Left lung (tissue), 14 donors: ENCODE measurements at places on chromosomes 6 and 20. TPM values are rescaled to one million over a fixed set of nuclear protein-coding genes. Genes with fewer than 3 reads are reported as not detected.

The ARMC12 gene
- total RNA-seq, result 0.90 TPM

The AGER gene
- 221 TPM for total RNA-seq

The SPATS1 gene
- not detected for total RNA-seq

The TSPO2 gene
- total RNA-seq, result not detected

DNA sequence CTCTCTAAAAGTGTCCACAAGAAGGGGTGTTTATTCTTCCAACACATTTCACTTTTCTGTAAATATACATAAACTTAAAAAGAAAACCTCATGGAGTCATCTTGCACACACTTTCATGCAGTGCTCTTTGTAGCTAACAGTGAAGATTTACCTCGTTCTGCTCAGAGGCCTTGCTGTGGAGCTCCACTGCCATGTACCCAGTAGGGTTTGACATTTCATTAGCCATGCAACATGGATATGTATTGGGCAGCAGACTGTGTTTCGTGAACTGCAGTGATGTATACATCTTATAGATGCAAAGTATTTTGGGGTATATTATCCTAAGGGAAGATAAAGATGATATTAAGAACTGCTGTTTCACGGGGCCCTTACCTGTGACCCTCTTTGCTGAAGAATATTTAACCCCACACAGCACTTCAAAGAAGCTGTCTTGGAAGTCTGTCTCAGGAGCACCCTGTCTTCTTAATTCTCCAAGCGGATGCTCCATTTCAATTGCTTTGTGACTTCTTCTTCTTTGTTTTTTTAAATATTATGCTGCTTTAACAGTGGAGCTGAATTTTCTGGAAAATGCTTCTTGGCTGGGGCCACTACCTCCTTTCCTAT is 17.9 kb downstream of the IRF4 start:
- H3K27me3 ChIP-seq, result peaks cover 17% of the 10 kb centered on the region
- no peak for DNase-seq

DNA sequence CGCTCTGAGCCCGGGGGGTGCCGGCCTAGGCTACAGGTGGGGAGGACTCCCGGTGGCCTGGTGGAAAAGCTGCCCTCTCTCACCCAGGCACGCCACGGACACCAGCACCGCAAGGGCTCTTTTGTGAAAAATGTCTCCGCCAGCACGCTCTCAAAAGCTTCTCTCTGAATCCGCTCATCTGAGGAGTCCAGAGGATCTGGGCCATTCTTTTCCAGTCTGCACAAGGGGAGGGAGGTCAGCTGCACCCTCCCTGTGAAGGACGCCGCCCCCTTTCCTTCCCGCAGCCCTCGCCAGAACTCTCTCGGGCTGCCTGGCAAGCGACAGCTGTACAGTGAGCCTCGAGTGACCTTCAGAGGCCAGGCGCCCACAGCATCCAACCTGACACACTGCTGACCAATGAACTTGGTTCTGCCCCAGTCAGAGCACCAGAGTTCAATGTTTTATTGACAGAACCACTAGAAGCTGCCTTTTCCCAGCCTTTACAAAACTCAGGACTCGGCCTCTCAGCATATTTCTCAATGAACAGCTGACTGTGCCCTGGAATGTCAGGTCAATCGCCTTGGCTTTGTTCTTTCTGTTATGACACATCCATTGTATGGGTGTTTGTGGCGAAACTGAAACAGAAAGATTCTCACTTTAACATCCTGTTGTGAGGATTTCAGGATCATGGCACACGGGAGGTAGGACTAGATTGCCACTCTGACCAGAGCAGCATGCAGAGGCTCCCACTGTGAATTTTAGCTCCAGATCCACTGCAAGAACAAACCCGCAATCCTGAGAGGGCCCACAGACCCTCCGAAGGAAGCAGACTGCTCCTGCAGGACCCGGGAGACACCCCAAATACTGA is 26.7 kb downstream of the SERPINB9 start:
- H3K27me3 ChIP-seq, result no peaks in the 10 kb centered on the region
- peaks cover 8% of the 10 kb centered on the region for H3K4me1 ChIP-seq
- H3K27ac ChIP-seq, result peak overlapping the region; percentile 88
- H3K36me3 ChIP-seq, result no peaks in the 10 kb centered on the region

- DNase-seq, result no peak
- H3K4me1 ChIP-seq, result peaks cover 12% of the 10 kb centered on the region
- H3K27me3 ChIP-seq, result no peaks in the 10 kb centered on the region
- no peak overlapping the region for H3K27ac ChIP-seq
- no peak overlapping the region for H3K4me3 ChIP-seq
Observed at GRCh38 chr20:40957265-40957760, 71.3 kb upstream of the TOP1 start.

DNA sequence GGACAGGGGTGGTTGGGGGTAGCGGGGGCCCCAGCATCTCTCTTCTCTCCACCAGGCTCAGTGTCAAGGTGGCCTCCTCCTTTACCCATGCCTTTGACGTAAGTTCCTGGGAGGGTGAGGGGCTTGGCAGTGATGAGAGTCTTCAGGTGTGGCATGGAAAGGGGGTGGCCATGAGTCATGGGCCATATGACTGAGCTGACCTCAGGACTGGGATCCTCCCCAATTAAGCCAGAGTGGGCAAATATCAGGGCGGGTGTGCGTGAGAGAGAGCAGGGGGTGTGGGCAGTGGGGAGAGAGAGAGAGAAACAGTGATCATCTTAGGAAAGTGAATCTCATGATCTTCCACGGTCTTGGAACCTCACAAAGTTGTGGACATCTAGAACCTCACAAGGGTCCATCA is 8.2 kb upstream of the BPIFB4 start:
- H3K36me3 ChIP-seq, result no peaks in the 10 kb centered on the region
- DNase-seq, result no peak
- no peaks in the 10 kb centered on the region for H3K27me3 ChIP-seq
- H3K4me1 ChIP-seq, result no peaks in the 10 kb centered on the region

DNA sequence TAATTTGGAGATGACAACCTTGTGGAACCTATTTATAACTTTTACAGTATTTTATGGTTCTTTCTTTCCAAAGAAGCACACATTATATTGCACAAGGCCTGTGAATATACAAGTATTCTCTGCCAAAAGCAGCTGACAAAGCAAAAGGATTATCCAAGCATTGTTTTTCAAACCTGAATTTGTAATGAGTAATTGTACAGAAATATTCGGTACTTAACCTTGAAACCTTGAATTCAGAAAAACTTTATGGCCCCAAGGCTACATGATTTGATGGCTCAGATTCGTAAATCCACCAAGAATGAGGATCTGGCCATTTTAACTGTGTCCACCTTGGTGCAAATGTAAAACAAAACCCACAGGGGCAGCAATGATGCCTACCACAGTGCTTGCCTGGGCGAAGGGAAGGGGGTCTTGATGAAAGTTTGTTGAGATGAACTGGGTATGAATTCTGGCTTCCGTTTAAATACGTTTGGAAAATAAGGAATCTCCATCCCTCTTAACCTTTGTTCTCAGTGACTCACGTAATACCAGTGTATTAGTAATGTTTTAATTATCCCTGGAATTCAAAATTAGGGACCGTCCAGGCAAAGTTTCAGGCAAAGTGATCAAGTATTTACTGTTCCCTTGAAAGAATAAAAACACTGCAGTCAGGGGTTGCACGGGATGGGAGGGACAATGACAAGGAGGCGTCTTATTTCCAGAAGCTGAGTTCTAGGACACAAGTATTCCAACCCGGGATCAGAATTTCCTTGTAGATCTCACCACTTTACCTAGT is 2.7 kb upstream of the RBM24 start:
- peaks cover 57% of the 10 kb centered on the region for H3K27me3 ChIP-seq
- no peak overlapping the region for H3K27ac ChIP-seq
- H3K36me3 ChIP-seq, result no peaks in the 10 kb centered on the region
- H3K4me3 ChIP-seq, result no peak overlapping the region

DNA sequence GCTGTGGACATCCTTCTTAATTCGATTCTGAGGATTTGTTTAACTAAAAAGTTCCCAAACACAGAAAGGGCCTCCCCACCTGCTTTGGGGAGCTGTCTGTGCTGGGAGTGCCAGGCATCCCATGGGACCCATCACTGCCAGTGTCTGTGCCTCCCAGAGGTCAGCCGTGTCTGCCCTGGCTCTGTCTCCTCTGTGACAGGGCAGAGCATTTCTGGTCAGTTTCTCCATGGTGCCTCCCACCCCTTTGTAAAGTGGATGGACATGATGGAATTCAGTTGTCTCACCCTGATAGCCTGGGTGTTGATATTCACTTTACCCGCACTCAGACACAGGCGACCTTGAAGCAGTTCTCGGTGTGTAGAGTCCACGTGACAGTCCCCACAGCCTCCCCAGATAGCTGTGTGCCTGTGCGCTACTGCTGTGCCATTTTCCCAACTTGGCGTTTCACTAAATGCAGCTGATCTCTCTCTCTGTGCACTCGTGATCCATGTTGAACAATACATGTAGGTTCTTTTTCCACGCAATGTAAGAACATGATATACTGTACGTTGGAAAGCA is 70.5 kb downstream of the CDS2 start:
- no peak for DNase-seq
- no peaks in the 10 kb centered on the region for H3K4me1 ChIP-seq
- H3K4me3 ChIP-seq, result no peak overlapping the region
- no peaks in the 10 kb centered on the region for H3K27me3 ChIP-seq
- H3K27ac ChIP-seq, result no peak overlapping the region

DNA sequence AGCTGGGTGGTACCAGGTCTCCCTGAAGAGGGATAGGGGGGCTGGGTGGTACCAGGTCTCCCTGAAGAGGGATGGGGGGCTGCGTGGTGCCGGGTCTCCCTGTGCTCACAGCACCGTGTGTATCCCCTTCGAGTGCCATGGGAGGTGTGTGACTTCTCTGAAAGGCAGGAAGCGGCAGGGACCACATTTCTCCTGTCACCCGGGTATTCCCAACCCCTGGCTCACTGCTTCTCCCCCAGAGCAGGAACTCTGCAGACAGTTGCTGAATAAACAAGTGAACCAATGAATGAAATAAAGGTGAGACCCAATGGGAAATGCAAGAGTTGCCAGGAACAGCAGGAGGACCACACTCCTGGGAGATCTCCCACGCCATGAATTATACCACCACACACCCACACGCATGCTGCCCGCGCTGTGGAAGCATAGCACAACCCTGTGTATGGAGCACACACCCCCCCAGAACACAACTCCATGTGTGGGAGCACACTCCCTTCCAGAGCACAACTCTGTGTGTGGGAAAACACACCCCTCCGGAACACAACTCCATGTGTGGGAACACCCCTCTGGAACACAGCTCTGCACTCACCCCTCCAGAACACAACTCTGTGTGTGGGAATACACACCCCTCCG is 50.7 kb downstream of the RNASET2 start:
- no peak overlapping the region for H3K27ac ChIP-seq
- H3K36me3 ChIP-seq, result no peaks in the 10 kb centered on the region
- H3K27me3 ChIP-seq, result no peaks in the 10 kb centered on the region
- no peak for DNase-seq

- H3K4me1 ChIP-seq, result no peaks in the 10 kb centered on the region
- no peak overlapping the region for H3K4me3 ChIP-seq
- H3K27me3 ChIP-seq, result peaks cover 14% of the 10 kb centered on the region
- DNase-seq, result no peak
- no peaks in the 10 kb centered on the region for H3K36me3 ChIP-seq
Observed at GRCh38 chr6:157751547-157752200, 71.4 kb upstream of the SNX9 start.

DNA sequence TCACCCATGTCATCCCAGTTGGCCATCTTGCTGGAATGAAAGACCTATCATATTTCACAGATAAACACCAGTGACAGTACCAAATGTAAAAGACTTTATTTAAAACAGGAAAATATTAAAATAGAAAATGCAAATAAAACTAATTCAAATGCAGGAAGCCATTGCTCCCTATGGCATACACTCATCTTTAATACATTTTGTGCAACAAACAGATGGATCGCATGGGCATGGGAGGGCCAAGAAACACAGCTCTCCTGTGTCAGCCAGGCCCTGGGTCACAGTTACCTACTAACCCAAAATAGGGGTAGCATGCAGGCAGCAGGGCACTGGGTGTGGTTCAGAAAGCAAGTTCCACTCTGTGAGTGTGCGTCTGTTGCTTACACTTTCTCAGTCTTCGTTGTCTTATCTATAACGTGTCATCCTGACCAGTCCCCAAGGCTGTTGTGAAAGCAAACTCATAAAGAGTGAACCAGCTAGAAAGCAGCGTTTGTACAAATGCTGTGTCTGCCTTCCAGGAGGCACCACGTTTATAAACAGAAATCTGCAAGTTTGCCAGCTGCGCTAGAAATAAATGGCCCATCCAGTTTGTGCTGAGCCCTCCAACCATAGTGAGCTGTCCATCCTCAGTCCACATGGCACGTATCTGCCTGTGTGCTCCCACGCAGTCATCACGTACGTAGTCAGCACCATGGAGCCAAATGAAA is 180.5 kb downstream of the SYNDIG1 start:
- no peak for DNase-seq
- no peak overlapping the region for H3K27ac ChIP-seq
- H3K36me3 ChIP-seq, result no peaks in the 10 kb centered on the region
- no peak overlapping the region for H3K4me3 ChIP-seq
- H3K4me1 ChIP-seq, result no peaks in the 10 kb centered on the region

DNA sequence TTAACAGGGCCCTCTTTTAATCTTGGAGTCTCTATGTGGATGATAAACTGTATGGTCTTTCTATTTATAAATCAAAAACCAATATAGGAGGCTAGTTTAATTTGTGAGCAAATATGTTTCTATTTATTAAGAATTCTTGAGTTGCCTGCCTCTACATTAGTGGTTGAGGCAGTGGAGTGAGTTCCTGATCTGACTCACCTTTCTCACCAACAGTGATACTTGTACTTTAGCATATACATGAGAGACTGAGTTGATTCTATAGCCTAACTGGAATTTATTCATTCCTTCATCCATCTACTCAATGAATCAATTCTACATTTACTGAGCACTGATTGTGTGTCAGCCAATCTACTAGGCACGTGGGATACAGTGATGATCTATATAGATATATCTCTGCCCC is 126.9 kb downstream of the TRMT11 start:
- no peaks in the 10 kb centered on the region for H3K36me3 ChIP-seq
- no peak overlapping the region for H3K27ac ChIP-seq
- H3K4me3 ChIP-seq, result no peak overlapping the region
- no peak for DNase-seq

- no peaks in the 10 kb centered on the region for H3K36me3 ChIP-seq
- no peak for DNase-seq
- H3K4me1 ChIP-seq, result no peaks in the 10 kb centered on the region
- H3K27me3 ChIP-seq, result no peaks in the 10 kb centered on the region
- H3K27ac ChIP-seq, result no peak overlapping the region
Observed at GRCh38 chr6:155084431-155085123, 89.5 kb downstream of the TIAM2 start.

DNA sequence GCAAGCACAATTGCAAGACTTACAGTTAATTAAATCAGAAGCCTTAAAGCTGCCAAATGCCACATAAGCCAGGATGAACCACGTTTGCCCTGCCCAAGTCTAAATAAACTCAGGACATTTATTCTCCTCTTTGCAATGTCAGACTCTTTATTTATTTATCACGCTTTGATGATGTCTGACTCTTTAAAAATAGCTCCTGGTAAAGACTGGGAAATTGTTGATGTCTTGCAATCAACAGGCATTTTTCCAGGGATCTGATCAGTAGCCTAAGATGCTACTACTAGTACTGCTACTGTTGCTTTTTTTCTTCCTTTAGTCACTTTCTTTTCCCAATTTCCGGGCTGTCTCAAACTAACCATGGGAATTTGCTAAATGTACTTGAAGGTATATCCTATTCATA is 365.8 kb upstream of the MARCKS start:
- H3K4me3 ChIP-seq, result no peak overlapping the region
- no peaks in the 10 kb centered on the region for H3K36me3 ChIP-seq
- no peak overlapping the region for H3K27ac ChIP-seq
- H3K4me1 ChIP-seq, result no peaks in the 10 kb centered on the region

GRCh38 chr6:144661116-144661806 is 376.1 kb downstream of the UTRN start:
- H3K27ac ChIP-seq, result no peak overlapping the region
- H3K36me3 ChIP-seq, result no peaks in the 10 kb centered on the region
- no peaks in the 10 kb centered on the region for H3K27me3 ChIP-seq
- DNase-seq, result no peak
